ENCODE measurements at places on chromosomes 16 and 17.
A peak's percentile ranks its signal among the peaks of the same experiment; 100 is the strongest.

DNA sequence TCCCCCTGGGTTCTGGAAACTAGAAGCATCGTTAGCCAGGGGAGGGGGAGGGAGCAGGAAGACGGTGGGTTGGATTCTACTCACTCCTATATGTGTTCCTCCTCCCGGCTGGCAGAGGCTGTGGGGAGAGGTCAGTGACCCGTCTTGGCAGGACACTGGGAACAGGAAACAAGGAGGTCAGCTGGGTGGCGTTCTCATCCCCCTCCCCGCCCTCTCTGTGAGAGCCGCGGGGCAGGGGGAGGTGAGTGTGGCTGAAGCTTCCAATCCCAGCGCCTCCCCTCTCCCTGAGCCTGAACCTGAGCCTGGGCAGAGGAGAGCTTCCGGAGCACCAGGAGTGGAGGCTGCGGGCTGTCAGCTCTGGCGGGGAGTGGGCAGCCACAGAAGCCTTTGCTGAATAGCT is 12.5 kb downstream of the GPRC5C start:
- no peak for DNase-seq

DNA sequence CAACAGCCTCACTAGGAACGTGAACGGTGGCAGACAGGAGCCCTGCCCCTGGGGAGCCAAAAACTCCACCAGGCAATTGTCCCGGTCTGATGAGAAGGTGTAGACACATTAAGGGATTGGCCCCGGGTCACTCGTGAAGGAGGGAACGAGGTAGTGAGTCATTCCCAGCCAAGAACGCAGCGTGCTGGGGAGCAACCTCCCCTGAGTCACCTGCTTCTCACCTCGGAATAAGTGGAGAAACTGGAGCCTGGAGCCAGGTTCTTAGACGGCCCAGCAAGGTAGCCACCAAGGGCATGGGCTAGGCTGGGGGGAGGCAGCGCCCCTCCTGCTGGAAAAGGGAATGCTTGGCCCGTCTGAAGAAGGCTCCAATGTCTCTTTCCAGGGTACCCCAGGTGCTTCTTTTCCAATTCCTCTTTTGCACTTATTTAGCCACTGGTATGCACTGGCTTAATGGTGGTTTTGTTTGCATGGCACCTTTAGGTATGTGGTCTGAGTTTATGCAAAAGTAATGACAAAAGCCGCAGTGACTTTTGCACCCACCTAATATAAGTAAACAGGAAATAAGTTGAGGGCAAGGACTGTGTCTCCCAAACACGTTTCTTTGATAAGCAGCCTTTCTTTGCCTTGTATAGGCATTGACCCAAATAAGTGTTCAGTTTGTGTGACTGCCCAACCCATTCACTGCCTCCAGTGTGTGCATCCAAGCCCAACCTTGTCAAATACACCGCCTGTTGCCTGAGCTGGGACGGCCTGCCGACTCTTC is 1.8 kb upstream of the HELZ start:
- peak; percentile 77 for DNase-seq

DNA sequence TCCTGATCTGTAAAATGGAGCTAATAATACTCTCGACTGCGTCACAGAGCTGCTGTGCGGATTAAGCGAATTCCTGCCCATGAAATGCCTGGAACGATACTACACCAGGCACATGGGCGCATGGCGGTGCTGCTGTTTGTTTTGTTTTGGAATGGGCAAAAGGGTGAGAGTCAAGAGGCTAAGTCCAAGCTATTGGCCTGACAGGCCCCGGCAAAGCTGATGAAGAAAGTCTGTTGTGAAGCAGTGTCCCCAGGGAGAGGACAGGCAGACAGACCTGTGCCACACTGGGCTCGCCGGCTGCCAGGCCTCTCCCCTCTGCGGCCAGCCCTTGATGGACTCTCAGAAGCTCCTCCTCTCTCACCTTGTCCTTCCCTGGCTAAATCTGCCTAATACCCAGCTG is 31.3 kb upstream of the RASD1 start:
- DNase-seq, result no peak

DNA sequence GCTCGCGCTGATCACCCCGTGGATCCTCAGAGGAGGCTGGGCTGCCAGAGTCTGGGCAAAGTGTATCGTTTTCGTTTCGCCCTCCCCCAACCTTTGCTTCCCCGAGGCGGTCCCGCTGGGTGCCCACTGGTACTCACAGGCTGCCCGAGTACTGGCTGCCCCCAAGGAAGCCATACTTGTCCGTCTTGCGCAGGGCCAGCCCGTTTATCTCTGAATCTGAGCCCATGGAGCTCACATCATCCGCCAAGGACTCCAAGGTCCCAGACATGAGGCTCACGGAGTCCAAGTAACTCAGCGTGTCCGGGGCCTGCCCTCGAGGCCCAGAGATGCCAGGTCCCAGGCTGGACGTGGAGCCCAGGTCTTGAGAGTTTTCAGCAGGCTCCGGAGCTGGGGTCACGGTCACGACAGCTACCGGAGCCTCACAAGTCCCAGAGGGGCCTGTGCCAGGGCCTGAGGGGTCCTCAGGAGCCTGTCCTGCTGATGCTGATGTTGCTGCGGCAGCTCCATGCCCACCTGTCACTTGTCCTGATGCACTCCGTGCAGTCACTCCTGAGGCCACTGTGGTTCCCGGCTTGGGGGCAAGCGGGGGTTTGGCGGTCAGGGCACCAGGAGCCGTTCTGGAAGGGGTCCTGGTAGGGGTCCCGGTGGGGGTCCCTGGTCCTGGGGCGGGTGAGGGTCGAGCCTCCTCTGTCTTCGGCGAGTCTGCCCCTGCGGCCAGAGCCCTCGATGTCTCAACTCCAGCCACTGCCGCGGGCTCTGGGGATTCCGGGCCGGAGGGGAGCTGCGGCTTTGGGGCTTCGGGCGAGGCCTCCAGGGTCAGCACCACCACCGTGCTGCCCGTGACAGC is 980 bp downstream of the TBC1D10B start:
- DNase-seq, result peak; percentile 46

- DNase-seq, result no peak
Observed at GRCh38 chr16:6498858-6499257, 833.8 kb upstream of the RBFOX1 start.

- DNase-seq, result no peak
Observed at GRCh38 chr16:1312903-1313302, 3.5 kb downstream of the UBE2I start.

DNA sequence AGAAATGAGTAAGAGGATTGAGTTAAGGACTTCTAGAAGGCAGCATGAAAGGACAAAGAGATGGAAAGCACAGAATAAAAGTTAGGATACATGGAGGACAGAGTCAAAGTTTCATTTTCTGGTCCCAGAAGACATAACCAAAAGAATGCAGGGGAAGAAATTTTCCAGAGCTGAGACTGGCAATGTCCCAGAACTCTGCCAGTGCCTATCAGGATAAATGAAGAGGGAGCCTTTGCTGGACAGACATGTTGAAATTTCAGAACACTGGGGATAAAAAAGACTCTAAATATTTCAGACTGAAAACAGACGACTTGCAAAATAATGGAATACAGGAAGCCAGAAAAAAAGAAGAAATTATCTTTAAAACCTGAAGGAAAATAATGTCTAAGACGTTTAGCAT is 55.7 kb downstream of the NT5M start:
- DNase-seq, result no peak

- DNase-seq, result no peak
Observed at GRCh38 chr17:50100921-50101345, 5.8 kb downstream of the PDK2 start.

DNA sequence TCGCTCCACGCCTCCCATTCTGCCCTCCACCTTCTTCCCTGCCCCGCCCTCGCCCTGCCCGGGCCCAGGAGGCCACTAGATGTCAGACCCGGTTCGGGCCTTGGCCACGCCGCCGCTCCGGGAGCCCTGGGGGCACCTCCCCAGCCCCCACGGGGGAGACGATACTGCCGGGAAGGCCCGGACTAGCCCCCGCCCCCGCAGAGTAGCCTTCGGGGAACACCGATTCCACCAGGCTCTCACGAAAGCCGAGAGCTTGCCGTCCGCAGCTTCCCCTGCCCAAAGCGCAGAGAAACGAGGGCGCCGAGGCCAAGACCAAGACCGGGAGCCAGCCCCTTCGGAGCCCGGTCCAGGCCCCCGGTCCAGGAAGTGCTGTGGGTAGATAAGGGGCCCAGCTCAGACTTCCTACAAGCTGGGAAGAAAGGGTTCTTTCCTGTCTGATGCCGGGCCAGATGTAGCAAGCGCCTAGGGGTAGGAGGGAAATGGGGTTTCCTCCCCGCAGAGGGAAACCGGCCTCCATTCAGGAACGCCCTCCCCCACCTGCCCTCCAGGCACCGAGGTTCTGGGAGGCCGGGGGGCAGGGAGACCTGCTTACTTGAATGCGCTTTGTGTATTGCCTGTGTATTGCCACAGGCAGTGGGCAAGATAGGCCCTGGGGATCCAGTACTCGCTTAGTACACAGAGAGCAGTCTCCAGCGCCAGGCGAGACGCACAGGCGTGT is 806 bp upstream of the CYB561 start:
- no peak for DNase-seq

GRCh38 chr17:38916771-38917170 is 8.6 kb upstream of the LASP1NB start:
- no peak for DNase-seq

- DNase-seq, result no peak
Observed at GRCh38 chr17:148757-149156, 11.4 kb downstream of the SCGB1C2 start.

- DNase-seq, result no peak
Observed at GRCh38 chr16:15757630-15758251, 99.1 kb downstream of the MYH11 start.

GRCh38 chr16:54050459-54051210 is 236.0 kb downstream of the IRX3 start:
- no peak for DNase-seq

GRCh38 chr17:81328978-81329926 is 34.1 kb upstream of the SLC38A10 start:
- peak; percentile 91 for DNase-seq

DNA sequence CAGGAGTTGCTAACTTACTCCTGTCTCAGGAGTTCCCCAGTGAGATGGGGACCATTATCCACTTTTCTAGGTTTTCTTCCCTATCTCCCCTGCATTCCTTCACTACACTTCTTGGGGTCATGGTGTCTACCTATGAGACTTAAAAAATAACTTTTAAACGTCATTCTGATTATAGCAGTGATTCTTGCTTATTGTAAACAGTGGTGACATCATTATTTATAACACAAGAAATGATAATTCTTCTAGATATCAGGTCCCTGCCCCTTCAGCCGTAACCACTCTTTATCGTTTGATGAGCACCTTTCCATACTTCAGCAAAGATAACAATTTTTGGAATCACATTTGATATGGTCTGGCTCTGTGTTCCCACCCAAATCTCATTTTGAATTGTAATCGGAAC is 27.2 kb upstream of the IRX3 start:
- DNase-seq, result no peak

Measured in iris pigment epithelial cell (primary cell).